Left ventricle myocardium inferior (tissue), 1 donor: ENCODE measurements at places on chromosomes 6 and 20. TPM values are rescaled to one million over a fixed set of nuclear protein-coding genes. Genes with fewer than 3 reads are reported as not detected.

The SEC23B gene
- total RNA-seq = 9.7 TPM

The ZNF184 gene
- 3.2 TPM for total RNA-seq

The PNLDC1 gene
- total RNA-seq = 0.33 TPM

- peaks cover 48% of the 10 kb centered on the region for H3K36me3 ChIP-seq
- H3K4me1 ChIP-seq = peaks cover 4% of the 10 kb centered on the region
- no peaks in the 10 kb centered on the region for H3K27me3 ChIP-seq
- no peak overlapping the region for H3K27ac ChIP-seq
- no peak for DNase-seq
- H3K4me3 ChIP-seq = no peak overlapping the region
Observed at GRCh38 chr6:105374010-105374420, 28.9 kb downstream of the PREP start.

- H3K36me3 ChIP-seq = no peaks in the 10 kb centered on the region
- DNase-seq = no peak
- peaks cover 10% of the 10 kb centered on the region for H3K4me1 ChIP-seq
Observed at GRCh38 chr20:50371878-50372769, 138.1 kb upstream of the PTPN1 start.

- no peaks in the 10 kb centered on the region for H3K4me1 ChIP-seq
- peaks cover 3% of the 10 kb centered on the region for H3K27me3 ChIP-seq
- H3K27ac ChIP-seq = no peak overlapping the region
- no peaks in the 10 kb centered on the region for H3K36me3 ChIP-seq
- no peak overlapping the region for H3K4me3 ChIP-seq
Observed at GRCh38 chr20:45450097-45450818, 19.3 kb upstream of the WFDC2 start.

- no peaks in the 10 kb centered on the region for H3K36me3 ChIP-seq
- no peaks in the 10 kb centered on the region for H3K27me3 ChIP-seq
- H3K4me1 ChIP-seq = peaks cover 70% of the 10 kb centered on the region
- no peak overlapping the region for H3K4me3 ChIP-seq
- DNase-seq = no peak
Observed at GRCh38 chr6:13101409-13101808, 226.9 kb downstream of the TBC1D7 start.

- H3K27me3 ChIP-seq = no peaks in the 10 kb centered on the region
- no peaks in the 10 kb centered on the region for H3K36me3 ChIP-seq
- H3K4me1 ChIP-seq = no peaks in the 10 kb centered on the region
Observed at GRCh38 chr6:142531727-142532126, 229.9 kb downstream of the ADGRG6 start.

DNA sequence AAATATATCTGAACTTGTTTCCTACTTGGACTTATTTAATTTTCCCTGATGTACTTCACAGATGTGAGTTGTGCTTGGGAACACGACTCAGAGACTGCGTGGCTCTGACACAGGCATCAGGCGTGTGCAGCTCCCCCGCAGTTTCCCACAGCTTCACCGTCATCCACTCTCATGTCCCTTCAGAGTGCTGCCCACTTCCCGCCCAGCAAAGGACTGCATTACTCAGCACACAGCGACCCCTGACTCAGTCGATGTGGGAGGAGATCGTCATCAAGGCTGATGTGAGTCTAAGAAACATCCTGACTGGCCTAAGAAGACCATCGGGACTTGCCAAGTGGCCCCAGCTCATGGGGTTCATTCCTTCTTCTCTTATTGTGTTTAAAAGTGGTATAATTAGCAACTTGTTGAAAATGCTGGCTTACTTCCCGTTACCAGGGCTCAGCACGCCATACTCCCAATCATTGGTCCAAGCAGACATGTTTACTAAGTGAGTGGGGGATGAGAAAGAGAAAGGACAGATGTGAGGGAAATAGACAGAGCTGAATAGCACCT, 539.4 kb upstream of the JARID2 start:
- H3K27me3 ChIP-seq = no peaks in the 10 kb centered on the region
- DNase-seq = peak; percentile 64
- H3K27ac ChIP-seq = peak overlapping the region; percentile 74
- H3K4me1 ChIP-seq = peaks cover 42% of the 10 kb centered on the region
- H3K36me3 ChIP-seq = no peaks in the 10 kb centered on the region

- H3K27me3 ChIP-seq = peaks cover 2% of the 10 kb centered on the region
- no peak for DNase-seq
- H3K36me3 ChIP-seq = no peaks in the 10 kb centered on the region
- H3K4me3 ChIP-seq = no peak overlapping the region
- no peak overlapping the region for H3K27ac ChIP-seq
Observed at GRCh38 chr6:18269717-18270116, 5.4 kb upstream of the DEK start.

- H3K4me3 ChIP-seq = peak overlapping the region; percentile 5
- no peaks in the 10 kb centered on the region for H3K27me3 ChIP-seq
- peaks cover 60% of the 10 kb centered on the region for H3K4me1 ChIP-seq
- no peak for DNase-seq
- no peaks in the 10 kb centered on the region for H3K36me3 ChIP-seq
Observed at GRCh38 chr6:154479351-154479769, 31.1 kb downstream of the CNKSR3 start.

DNA sequence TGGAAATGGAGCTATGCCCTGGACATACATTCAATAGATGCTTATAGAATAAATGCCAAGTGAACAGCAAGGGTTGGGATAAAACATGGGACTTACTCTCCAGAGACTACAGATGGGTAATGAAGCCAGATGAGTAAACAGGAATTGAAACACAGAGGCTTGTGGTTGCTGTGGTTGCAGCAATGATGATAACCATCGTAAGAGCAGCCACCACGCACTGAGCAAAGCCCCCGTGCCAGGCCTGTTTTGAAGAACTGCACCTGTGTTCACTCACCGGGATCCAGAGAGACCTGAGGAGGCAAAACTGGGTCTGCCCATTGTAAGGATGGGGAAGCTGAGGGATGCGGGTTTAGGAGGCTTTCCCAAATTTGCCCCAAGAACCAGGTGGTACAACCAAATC, 431.1 kb upstream of the CDH4 start:
- H3K4me1 ChIP-seq = no peaks in the 10 kb centered on the region
- no peaks in the 10 kb centered on the region for H3K36me3 ChIP-seq
- no peak for DNase-seq
- no peak overlapping the region for H3K4me3 ChIP-seq

DNA sequence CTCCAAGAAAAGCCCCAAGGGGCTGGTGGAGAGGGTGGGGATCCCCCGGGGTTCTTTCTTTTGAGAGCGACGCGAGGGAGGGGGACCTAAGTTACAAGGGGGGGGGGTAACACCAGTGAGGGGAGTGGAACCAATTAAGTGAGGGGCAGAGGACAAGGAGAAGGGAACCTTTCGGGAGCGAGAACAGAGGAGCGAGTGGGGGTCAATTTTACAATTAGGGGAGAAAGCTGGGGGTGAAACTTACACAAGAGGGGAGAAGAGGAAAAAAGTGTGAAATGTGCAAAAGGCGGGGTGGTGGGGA, 548 bp downstream of the SALL4 start:
- no peaks in the 10 kb centered on the region for H3K36me3 ChIP-seq
- DNase-seq = no peak
- H3K27ac ChIP-seq = no peak overlapping the region
- H3K4me1 ChIP-seq = peaks cover 25% of the 10 kb centered on the region
- H3K27me3 ChIP-seq = peaks cover 92% of the 10 kb centered on the region

DNA sequence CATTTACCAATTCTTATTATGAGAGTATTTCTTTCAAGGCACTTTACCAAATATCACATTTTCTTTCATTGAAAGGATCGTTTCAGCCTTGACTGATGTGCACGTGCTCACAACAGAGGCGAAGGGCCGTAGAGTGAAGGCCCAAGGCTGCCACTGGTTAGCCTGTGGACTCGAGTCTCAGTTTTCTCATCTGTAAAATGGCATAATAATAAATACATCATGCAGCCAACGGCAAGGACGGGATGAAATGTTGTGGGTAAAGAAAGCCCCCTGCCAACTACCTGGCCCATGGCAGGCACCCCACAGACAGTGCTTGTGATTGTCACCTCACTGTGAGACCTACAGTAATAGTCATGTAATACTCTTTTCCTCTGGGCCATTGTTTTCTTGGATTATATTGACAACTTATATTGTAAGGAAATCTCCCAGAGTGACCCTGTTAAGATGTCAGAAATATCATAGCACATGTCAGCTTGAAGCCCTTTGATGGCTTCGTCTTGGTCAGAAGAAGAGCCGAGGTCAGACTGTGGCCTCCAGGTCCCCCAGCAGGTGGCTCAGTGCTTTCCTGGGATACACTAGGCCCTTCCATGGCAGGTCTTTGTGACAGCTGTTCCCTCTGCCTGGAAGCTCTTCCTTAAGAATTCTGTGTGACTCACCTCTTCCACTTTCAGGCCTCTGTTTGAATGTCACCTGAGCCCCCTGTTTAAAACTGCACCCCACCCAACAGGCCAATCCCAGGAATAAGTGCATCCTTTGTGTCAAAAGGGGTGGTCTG, 36.3 kb downstream of the FAM50B start:
- H3K27me3 ChIP-seq = no peaks in the 10 kb centered on the region
- DNase-seq = no peak
- H3K4me3 ChIP-seq = no peak overlapping the region
- H3K4me1 ChIP-seq = peaks cover 48% of the 10 kb centered on the region

DNA sequence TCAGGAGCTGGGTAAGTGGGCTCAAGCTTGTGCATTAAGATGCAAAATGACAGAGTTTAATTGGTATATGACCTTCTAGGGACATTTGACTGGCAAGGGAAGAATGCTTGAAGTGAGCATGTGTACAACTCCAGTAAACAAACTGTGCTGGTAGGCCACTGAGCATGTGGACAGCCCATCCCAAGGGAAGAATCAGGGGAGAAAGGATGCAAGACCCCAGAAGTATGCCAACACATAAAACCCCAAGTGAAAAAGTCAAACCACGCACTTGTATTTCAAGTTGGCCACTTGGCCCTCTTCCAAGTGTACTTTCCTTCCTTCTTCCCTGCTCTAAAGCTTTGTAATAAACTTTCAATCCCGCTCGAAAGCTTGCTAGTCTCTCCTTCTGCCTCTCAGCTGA, 10.4 kb upstream of the THBD start:
- no peaks in the 10 kb centered on the region for H3K27me3 ChIP-seq
- peak overlapping the region; percentile 68 for H3K27ac ChIP-seq
- no peak overlapping the region for H3K4me3 ChIP-seq
- no peaks in the 10 kb centered on the region for H3K36me3 ChIP-seq
- no peak for DNase-seq

GRCh38 chr20:38536310-38536709, 44.7 kb upstream of the ADIG start:
- H3K27me3 ChIP-seq = no peaks in the 10 kb centered on the region
- peaks cover 97% of the 10 kb centered on the region for H3K36me3 ChIP-seq
- H3K4me3 ChIP-seq = no peak overlapping the region
- DNase-seq = no peak

DNA sequence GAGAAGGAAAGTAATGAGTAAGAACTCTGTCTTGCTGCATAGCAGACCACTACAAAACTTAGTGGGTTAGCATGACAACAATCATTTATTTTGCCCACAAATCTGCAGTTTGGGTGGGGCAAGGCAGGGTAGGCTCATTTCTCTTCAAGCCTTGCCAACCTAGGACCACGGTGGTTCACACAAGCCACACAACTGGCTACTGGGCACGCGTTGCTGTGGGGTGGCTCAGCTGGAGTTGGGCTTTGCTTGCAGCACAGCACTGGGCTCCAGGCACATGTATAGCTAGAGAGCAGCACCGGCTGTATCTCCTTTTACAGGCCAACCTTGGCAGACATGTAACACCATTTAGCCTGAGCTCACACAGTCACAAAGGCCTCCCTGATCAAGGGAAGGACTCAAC, 4.6 kb upstream of the NXT1 start:
- H3K4me3 ChIP-seq = no peak overlapping the region
- no peaks in the 10 kb centered on the region for H3K27me3 ChIP-seq
- H3K36me3 ChIP-seq = no peaks in the 10 kb centered on the region
- no peak for DNase-seq

DNA sequence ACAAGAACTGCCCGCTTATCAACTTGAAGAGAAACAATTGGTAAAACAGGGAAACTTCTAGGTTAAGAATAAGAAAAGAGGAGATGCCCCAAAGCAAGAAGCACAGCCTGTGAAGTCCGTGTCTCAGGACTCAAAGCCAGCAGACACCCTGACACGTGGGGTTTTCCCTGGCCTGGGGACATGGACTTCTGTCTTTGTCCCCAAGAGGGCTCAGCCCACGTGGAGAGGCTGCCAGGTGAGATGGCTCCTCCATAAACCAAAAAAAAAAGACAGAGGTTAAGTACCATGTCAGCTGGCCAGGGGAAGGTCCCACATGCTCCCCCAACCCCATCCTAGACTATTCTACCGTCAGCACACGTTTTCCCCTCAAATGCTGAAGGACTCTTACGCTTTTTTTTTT, 9.9 kb downstream of the SERPINB6 start:
- no peak for DNase-seq
- H3K4me1 ChIP-seq = peaks cover 82% of the 10 kb centered on the region
- peak overlapping the region; percentile 93 for H3K27ac ChIP-seq
- H3K36me3 ChIP-seq = peaks cover 5% of the 10 kb centered on the region
- no peaks in the 10 kb centered on the region for H3K27me3 ChIP-seq
- H3K4me3 ChIP-seq = no peak overlapping the region

DNA sequence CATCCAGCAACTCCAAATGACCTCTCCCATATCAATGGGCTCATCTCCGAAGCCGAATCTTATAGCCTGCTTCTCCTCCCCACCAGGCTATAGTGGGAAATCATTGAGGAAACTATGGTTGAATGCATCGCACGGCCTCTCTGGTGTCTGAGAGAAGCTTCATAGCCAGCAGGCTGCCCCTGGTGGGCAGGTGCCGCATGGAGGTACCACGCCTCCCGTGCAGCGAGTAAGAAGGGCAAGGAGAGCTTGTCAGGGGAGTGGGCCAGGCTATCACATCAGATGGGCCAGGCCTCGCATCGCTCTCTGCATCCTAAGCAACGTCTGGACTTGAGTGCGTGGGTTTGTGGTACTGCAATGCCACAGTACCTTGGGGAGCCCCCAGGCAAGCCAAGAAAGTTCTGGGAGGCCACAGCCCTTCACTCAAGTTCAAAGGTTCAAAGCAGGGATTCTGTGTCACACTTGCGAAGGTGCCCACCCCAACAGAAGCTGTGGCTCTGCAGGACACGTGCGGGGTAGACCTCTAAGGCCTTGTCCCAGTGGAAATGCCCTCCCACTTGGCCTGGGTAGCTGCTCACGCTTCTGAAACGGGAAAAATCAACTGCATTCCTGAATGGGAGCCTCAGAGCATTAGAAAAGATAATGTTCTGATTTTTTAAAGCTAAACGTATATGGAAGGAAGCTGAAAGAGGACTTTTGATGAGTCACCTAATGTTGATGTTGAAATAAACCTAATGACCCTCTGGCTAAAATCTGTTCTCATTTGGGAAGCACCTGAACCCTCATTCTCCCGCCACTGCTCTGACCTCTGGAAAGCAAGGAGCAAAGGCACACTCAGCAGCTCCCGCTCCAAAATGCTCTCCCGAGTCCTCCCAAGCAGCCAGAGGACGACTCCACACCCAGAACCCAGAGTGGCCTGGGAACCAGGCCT, 8.4 kb upstream of the IRF4 start:
- no peak overlapping the region for H3K4me3 ChIP-seq
- H3K4me1 ChIP-seq = no peaks in the 10 kb centered on the region
- no peaks in the 10 kb centered on the region for H3K36me3 ChIP-seq
- H3K27me3 ChIP-seq = peaks cover 98% of the 10 kb centered on the region
- DNase-seq = no peak
